ENCODE measurements at places on chromosomes 5 and 9. TPM values are rescaled to one million over a fixed set of nuclear protein-coding genes. Genes with fewer than 3 reads are reported as not detected.

NLN gene
- 57.7 TPM for total RNA-seq

TMEM215 gene
- 9.0 TPM for total RNA-seq

RETREG1 gene
- 64.4 TPM for total RNA-seq

CDH12 gene
- 32.1 TPM for total RNA-seq

ANAPC2 gene
- total RNA-seq, result 24.0 TPM

Data from diencephalon (tissue), 1 donor.